ENCODE measurements at places on chromosomes 3 and 15. TPM values are rescaled to one million over a fixed set of nuclear protein-coding genes. Genes with fewer than 3 reads are reported as not detected.

REC114 gene
- total RNA-seq = not detected

ISLR2 gene
- not detected for total RNA-seq

TPRG1 gene
- 25.9 TPM for total RNA-seq

NCKIPSD gene
- total RNA-seq = 54.1 TPM

KBTBD13 gene
- total RNA-seq = not detected

MAP1A gene
- total RNA-seq = 2.0 TPM

PCLAF gene
- 81.9 TPM for total RNA-seq

XXYLT1 gene
- 14.5 TPM for total RNA-seq

All from activated CD4-positive, alpha-beta T cell treated with anti-CD3 and anti-CD28 coated beads, Interleukin-2, amount 10 ng/mL, durations not matched to agents 24 days and 14 days (primary cell).